ENCODE measurements at places on chromosomes 12 and 14.

DNA sequence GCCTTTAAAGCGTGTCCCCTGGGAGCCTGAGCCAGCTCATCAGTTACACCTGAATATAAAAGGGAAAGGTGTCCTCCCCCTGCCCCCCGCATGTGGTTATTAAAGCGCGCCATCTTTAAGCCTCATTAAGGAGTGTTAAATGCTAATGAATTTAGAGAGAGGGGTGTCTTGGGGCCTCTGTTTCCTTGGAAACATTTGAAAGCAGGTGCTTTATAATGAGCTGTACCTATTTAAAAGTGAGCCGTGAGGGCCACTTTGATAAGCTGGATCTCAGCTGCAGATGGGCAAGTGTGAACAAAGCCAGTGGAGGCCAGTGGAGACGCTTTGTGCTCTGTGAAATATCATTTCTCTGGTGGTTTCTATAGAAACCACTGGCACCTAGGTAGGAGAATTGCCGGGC, 84.0 kb downstream of the BEGAIN start:
- no peak for ATAC-seq

DNA sequence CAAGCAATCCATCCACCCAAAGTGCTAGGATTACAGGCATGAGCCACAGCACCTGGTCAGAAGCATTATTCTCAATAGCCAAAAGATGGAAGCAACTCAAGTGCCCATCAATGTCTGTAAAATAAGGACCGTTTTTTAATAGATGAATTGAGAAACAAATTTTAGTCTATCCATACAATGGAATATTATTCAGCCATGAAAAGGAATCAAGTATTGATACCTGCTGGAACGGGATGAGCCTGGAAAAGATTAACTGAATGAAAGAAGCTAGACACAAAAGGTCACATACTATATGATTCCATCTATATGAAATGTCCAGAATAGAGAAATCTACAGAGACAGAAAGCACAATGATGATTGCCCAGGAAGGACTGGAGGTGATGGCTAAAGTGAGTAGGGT, 9.1 kb upstream of the FBXW8 start:
- ATAC-seq: no peak

DNA sequence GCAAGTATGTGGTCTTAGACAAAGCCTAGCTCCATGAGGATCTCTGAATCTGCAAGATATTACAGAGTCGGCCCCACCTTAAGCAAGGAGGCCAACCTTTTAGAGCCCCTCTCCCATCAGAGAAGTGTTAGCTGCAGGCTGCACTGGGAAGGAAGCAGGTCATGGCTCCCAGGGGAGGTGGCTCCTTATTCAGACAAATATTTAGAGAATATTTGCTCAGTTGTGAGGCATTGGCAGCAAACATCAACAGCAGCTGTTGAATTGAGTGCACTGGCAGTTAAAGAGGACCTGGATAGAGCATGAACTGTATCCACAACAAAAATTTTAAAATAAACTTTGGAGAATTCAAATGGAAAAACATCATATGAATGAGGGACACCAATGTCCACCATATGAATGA, 44.7 kb downstream of the FSCB start:
- ATAC-seq: no peak

DNA sequence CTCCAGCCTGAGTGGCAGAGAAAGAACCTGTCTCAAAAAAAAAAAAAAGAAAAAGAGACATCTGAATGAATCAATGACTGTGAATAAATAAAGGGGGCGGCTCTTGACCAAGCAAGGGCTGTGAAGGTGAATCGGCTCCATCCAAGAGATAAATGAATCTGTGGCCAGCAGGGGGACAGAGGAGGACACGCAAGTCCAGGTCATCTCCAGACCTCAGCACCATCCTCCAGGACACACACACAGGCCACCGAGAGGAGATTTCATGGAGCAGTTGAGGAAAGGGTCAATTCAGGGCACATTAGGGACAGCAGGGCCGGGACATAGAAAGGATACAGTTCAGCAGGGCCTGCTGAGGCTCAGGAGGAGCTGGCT, 21.6 kb downstream of the TRPV4 start:
- ATAC-seq: no peak

- no peak for ATAC-seq
Observed at GRCh38 chr12:2578772-2579171, 216.0 kb upstream of the FKBP4 start.

DNA sequence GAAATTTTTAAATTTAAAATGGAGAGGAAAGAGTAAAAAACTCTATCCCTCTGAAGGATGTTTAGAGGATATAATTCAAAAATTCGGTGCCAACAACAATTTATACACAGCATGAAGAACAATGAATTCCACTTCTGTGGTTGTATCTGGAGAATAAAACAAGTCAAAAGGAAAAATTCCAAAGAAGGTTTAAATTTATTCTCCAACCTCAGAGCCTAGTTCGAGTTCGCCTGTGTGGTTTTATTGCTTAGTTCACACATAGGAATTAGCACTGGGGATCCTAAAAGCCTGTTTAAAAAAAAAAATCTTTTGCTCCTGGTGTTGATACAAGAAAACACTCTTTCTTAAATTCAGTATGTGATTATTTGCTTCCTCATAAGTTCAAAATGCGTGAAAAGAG, 79.2 kb downstream of the LLPH start:
- ATAC-seq: no peak

DNA sequence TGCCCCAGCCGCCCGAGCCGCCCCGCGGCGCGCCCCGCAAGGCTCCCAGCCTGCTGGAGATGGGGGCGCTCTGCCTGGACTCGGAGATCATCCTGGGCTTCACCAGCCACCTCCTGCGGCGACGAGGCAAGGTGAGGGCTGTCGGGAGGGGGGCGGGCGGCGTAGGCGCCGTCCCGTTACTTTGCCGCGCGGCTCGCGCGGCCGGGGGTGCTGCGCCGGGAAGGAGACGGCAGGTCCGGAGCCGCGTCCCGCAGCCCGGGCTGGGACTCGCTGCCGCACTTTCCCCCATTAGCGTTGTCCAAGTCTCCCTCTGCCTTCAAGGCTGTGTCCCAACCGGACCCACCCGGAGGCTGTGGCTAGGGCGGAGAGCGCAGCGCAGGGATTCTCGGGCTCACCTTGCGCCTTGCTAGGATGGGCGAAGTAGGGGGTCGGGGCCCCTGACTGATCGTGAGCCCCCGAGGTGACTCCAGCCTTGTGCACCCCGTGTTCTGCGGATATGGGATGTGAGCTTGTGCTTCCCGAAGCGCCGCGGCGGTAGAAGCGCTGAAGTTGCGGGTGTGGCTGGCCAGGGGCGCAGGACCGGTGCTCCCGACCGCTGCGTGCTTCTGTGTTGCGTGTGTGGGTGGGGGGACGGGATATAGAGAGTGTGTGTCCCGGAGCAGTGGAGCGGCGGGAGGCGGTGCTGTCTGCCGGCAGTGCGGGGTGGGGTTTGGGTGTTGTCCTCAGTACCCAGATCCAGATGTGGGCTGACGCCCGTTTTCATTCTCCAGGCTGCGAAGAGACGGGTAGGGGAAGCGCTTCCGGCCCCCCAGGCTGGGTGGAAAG, 1.7 kb upstream of the KIF26A start:
- ATAC-seq: no peak

GRCh38 chr14:104292084-104292970, 153.9 kb downstream of the KIF26A start:
- no peak for ATAC-seq

GRCh38 chr14:55585854-55586253, 5.8 kb downstream of the KTN1 start:
- ATAC-seq: no peak

GRCh38 chr14:65107200-65107599, 4.9 kb upstream of the MAX start:
- ATAC-seq: no peak

DNA sequence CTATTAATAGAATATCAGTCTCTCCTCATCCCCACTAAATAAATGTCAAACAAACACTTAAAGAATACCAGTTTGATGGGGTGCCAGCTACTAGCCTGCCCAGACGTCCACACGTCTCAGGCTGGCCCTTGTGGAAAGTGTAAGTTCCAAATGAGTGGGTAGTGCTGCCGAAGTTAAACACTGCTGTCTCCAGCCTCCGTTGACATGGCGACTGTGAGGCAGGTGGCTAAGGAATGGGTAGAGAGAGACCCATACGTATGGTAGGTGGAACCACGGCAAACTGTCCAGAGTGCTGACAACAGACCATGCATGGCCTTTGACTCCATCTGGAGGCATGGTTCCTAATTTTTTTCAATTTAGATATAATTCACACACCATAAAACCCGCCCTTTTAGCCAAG, 37.9 kb downstream of the PITPNM2 start:
- no peak for ATAC-seq

DNA sequence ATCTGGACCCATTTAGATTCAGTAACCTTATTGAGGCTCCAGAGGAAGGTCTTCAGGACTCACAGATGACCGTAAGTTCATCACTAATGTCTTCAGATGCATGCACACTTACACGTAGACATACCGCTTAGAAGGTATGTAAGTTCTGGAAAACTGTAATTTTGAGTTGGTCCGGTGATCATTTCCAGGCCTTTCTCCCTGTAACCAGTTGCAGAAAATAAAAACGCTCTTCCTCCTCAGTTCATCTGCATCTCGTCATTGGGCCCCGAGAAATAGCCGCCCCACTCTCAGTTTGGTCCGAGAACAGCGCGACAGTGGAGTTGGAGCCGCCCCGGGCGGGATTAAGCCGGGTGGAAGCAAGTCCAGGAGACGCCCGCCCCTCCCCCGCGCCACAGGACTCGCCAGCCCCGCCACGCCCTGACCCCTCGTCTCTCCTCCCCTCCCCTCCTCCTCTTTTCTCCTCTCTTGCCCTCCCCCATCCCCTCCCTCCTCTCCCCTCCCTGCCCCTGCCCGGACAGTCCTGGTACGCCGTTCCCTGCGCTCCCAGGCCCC, 83.7 kb downstream of the TNFAIP2 start:
- ATAC-seq: peak; percentile 79

DNA sequence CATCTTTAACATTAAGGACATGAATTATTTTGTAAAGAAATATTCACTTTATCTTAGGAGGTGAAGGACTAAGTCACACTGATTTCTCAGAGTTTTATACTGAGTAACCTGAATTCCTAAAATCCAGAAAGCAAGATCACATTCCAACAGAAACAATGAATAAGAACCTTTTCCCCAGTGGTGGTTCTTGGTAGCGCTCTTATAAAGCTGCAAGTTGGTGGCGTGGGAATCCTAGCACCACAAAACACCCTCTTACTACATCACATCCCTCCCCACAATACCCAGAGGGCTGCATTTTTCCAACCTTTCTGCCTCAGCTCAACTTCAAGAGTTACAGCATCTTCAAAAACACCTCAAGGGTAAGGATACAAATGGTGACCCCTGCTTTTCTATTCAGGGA, 44.0 kb upstream of the SMUG1 start:
- ATAC-seq: no peak
